CD4-positive, alpha-beta T cell treated with Interleukin-4 for 1 hour (primary cell): ENCODE measurements at places on chromosomes 7 and 10.

DNA sequence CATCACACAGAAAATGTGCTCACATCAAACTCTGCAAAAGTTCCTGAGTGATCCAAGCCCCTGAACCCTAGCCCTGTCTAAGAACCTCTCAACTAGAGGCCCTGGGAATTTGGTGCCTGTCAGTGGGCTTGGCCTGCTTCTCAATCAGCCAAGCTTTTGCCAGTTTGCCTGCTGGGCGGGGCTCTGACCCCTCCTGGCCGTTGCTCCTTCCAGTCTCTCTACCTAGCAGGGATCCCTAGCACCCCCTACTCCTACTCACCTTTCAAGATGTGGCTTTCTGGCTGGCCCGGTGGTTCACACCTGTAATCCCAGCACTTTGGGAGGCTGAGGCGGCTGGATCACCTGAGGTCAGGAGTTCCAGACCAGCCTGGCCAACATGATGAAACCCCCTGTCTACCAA lies 2.1 kb downstream of the KLRG2 start:
- no peak for DNase-seq

- DNase-seq, result no peak
These were observed 353.3 kb upstream of the SEMA3C start for GRCh38 chr7:81272176-81272575.

GRCh38 chr7:79434098-79434497 lies 19.4 kb downstream of the MAGI2 start:
- no peak for DNase-seq

- DNase-seq, result no peak
These were observed 20.0 kb upstream of the RBM33 start for GRCh38 chr7:155624412-155624811.

DNA sequence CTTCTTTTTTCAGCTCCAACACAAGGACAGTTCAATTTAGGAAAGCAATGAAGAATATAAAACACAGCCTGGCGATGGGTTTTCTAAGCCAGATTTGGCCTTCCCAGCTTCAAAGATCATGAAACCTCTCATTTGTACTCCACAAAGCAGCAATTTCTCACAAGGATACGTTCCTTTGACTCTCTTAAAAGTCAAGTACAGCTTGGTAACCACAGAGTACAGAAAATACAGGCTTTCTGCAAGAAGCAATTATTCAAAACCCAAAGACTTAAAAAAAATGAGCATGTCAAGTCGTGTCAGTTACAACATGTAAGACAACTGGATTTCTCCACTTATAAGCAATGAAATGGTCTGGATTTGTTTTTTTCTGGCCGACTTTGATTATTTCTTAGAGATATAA lies 321.4 kb downstream of the FGFR2 start:
- DNase-seq, result no peak

- DNase-seq, result no peak
These were observed 301.6 kb downstream of the NRG3 start for GRCh38 chr10:82176587-82176986.

GRCh38 chr7:131148258-131148657 lies 179.4 kb upstream of the MKLN1 start:
- DNase-seq, result no peak

- DNase-seq, result no peak
These were observed 171.4 kb downstream of the DKK1 start for GRCh38 chr10:52485462-52485861.

GRCh38 chr7:123346766-123347165 lies 147.0 kb upstream of the SLC13A1 start:
- no peak for DNase-seq

GRCh38 chr7:14000247-14000646 lies 10.8 kb upstream of the ETV1 start:
- DNase-seq, result no peak

DNA sequence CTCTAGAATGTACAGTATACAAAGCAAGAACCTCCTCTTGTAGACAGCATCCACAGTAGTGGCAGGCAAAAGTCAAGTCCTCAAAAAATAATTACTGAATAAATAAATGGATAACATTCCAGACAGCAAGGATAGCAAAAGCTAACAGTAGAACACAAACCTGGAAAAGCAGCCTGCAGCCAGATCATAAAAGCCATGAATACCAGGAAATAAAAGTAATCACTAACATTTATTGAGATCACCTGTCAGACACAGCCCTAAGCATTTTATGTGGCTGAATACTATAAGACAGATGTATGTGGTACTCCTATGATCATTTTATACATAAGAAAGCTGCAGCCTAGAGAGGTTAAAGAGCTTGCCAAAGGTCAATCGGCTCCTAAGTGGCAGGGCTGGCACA lies 34.0 kb downstream of the CUL2 start:
- no peak for DNase-seq

DNA sequence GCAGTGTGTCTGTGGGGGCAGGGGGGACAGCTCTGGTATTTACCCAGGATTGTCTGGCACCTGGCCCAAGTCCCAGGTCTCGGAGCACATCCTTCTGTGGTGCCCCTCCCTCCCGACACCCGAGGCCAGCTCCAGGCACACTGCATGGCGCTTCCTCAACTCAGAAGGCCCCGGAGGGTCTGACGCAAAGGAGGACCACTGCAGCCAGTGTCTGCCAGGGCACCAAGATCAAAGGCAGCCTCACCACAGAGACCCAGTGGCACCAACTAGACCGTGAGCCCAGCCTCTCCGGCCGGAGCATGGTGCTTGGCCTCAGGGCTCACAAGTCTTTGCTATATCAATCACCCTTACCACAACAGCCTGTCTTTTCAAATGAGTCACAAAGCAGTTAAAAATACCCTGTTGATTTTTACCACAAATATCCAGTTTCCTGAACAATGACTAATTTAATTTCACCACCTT lies 99.3 kb upstream of the DDC start:
- no peak for DNase-seq

- no peak for DNase-seq
These were observed 81.9 kb upstream of the ZNF800 start for GRCh38 chr7:127474457-127474856.

GRCh38 chr10:118506671-118507590 lies 88.5 kb downstream of the PRLHR start:
- no peak for DNase-seq

GRCh38 chr10:109405338-109405737 lies 518.0 kb downstream of the XPNPEP1 start:
- no peak for DNase-seq

- DNase-seq, result no peak
These were observed 284.6 kb upstream of the ANKRD30A start for GRCh38 chr10:36840788-36841187.

DNA sequence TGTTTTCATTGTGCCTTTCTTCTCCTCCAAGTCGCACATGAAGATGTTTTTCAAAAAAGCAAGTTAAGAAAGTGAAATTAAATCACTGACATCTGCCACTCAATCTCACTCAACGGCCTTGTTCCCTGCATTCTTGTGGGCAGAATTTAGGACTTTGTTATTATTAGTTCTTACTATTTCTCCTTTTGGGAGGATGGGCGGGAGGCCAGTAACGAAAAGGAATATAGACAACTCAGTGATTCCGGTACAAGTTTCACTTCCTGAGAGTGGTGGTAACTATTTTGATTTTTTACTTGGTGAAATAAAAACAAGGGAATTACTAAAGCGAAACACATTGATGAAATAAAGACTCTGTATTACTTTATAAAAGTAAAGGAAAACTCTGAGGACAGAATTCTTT lies 231.9 kb upstream of the HABP2 start:
- DNase-seq, result peak; percentile 38

GRCh38 chr7:34838329-34838728 lies 180.3 kb downstream of the NPSR1 start:
- no peak for DNase-seq

GRCh38 chr7:135743907-135744731 lies 4.5 kb downstream of the FAM180A start:
- DNase-seq, result no peak

GRCh38 chr7:123604739-123605138 lies 3.1 kb downstream of the ASB15 start:
- no peak for DNase-seq

GRCh38 chr7:17147409-17147808 lies 151.0 kb upstream of the AHR start:
- no peak for DNase-seq

- DNase-seq, result no peak
These were observed 608.1 kb downstream of the TYW1 start for GRCh38 chr7:67604461-67605386.

- no peak for DNase-seq
These were observed 381.1 kb upstream of the SEMA3D start for GRCh38 chr7:85567983-85568382.

- DNase-seq, result no peak
These were observed 12.4 kb upstream of the MTERF1 start for GRCh38 chr7:91892821-91893340.

GRCh38 chr7:47031786-47032535 lies 550.0 kb downstream of the TNS3 start:
- DNase-seq, result no peak

GRCh38 chr7:56009695-56010094 lies 41.5 kb downstream of the PSPH start:
- DNase-seq, result no peak

DNA sequence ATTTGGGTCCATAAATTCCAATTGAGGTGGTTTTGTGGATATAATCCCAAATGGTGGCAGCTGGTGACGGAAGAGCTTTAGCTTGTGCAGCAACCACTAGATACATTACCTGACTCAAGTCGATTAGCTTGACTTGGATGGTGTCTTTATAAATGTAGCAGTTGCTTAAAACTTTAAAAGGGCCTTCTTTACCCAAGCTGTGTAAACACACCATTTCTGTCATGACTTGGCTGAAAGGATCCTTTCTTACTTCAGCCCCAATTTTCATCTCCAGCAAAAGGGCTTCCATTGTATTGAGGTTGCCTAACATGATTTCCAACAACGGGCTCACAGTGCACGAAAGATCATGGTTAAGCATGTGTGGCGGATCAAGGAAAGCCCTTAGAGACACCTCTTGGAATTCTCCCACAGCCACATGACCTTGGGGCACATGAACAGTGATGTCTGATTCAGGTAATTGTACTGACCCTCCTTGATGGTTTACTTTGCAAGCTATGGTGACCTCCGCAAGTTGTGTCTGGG lies 57.9 kb downstream of the MACC1 start:
- DNase-seq, result no peak
